Activated CD4-positive, alpha-beta T cell treated with anti-CD3 and anti-CD28 coated beads, Interleukin-2, amount 10 ng/mL, durations not matched to agents 24 days and 14 days (primary cell): ENCODE measurements at places on chromosomes 3 and 15.
A peak's percentile ranks its signal among the peaks of the same experiment; 100 is the strongest.

GRCh38 chr3:85853805-85854204 is 895.0 kb downstream of the CADM2 start:
- no peak overlapping the region for H3K27ac ChIP-seq
- H3K36me3 ChIP-seq: no peaks in the 10 kb centered on the region
- no peak for DNase-seq
- H3K27me3 ChIP-seq: no peaks in the 10 kb centered on the region
- H3K4me1 ChIP-seq: no peaks in the 10 kb centered on the region
- H3K4me3 ChIP-seq: no peak overlapping the region

GRCh38 chr3:155385896-155386625 is 92.6 kb upstream of the STRIT1 start:
- no peak overlapping the region for H3K27ac ChIP-seq
- H3K4me1 ChIP-seq: no peaks in the 10 kb centered on the region
- peaks cover 6% of the 10 kb centered on the region for H3K27me3 ChIP-seq
- H3K4me3 ChIP-seq: no peak overlapping the region
- no peak for DNase-seq

DNA sequence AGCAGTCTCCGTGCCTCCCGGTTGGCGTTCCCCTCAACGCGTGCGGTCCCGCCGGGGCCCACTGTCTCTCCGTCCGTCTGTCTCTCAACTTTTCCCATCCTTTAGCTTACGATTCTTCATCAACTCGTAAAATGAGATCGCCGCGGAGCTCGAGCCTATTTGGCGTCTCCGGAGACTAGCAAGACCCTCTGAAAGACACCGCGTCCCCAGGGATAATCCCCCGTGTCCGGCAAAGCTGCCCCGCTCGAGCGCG is 3.4 kb downstream of the GATA2 start:
- peak overlapping the region; percentile 64 for H3K27ac ChIP-seq
- H3K27me3 ChIP-seq: peaks cover 67% of the 10 kb centered on the region
- H3K36me3 ChIP-seq: no peaks in the 10 kb centered on the region

GRCh38 chr3:52432691-52433141 is 12.2 kb downstream of the SEMA3G start:
- H3K4me1 ChIP-seq: peaks cover 1% of the 10 kb centered on the region
- peaks cover 11% of the 10 kb centered on the region for H3K27me3 ChIP-seq
- no peak overlapping the region for H3K4me3 ChIP-seq
- H3K36me3 ChIP-seq: no peaks in the 10 kb centered on the region
- no peak overlapping the region for H3K27ac ChIP-seq

GRCh38 chr3:25354071-25354470 is 74.0 kb upstream of the RARB start:
- H3K27me3 ChIP-seq: no peaks in the 10 kb centered on the region
- H3K36me3 ChIP-seq: no peaks in the 10 kb centered on the region
- H3K27ac ChIP-seq: no peak overlapping the region
- no peaks in the 10 kb centered on the region for H3K4me1 ChIP-seq
- H3K4me3 ChIP-seq: no peak overlapping the region
- no peak for DNase-seq

- H3K4me3 ChIP-seq: no peak overlapping the region
- no peaks in the 10 kb centered on the region for H3K27me3 ChIP-seq
- DNase-seq: no peak
- H3K4me1 ChIP-seq: peaks cover 4% of the 10 kb centered on the region
- peaks cover 65% of the 10 kb centered on the region for H3K36me3 ChIP-seq
These were observed 16.5 kb downstream of the CCDC66 start for GRCh38 chr3:56573501-56573900.

- H3K4me1 ChIP-seq: peaks cover 42% of the 10 kb centered on the region
- H3K4me3 ChIP-seq: peak within 1 kb of the TSS; percentile 94
- H3K27ac ChIP-seq: peak within 1 kb of the TSS; percentile 100
- peak; percentile 99 for DNase-seq
- H3K36me3 ChIP-seq: peaks cover 61% of the 10 kb centered on the region
- no peaks in the 10 kb centered on the region for H3K27me3 ChIP-seq
These were observed at the start of the genes B2M and PATL2 for GRCh38 chr15:44711096-44711742. Gene B2M (plus strand): TSS chr15:44711517. CDS start chr15:44711547, 30 bp downstream. Gene PATL2 (minus strand): TSS chr15:44711323. CDS start chr15:44676490, 34,833 bp downstream.

DNA sequence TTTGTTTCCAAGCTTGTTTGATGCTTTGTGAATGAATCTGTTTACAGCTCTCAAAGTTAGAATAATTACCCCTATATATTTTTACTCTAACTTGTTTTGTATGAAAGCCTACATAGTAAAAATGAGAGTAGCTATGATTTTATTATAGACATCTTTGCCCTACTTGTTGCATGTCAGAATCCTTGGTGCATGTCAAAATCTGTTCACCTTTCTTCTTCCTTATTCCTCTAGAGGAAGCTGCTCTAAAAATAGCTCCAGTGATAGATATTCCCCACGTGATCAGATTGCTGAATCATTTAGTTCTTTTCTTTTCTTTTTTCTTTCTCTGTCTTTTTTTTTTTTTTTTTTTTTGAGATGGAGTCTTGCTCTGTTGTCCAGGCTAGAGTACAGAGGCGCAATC is 39.8 kb downstream of the LRRC49 start:
- no peaks in the 10 kb centered on the region for H3K36me3 ChIP-seq
- no peak overlapping the region for H3K4me3 ChIP-seq
- H3K27ac ChIP-seq: no peak overlapping the region
- no peak for DNase-seq

DNA sequence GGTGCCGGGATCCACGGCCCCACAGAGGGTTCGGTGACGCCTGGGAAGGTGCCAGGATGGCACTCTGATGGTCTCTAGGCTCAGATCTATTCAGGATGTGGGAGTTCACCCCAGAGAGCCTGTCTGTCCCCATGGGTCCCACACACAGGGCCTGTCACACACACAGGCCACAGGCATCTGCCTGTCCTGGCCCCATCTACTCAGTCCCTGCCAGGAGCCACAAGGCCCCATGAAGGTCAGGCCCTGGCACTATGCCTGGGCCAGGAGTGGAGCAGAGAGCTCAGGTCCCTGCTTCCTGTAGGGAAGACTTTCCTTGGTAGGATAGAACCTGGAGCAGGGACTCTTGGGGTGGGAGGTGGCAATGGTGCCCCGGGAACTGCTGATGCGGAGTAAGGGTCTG is 49.0 kb upstream of the FURIN start:
- H3K4me3 ChIP-seq: no peak overlapping the region
- no peaks in the 10 kb centered on the region for H3K27me3 ChIP-seq
- peak overlapping the region; percentile 85 for H3K27ac ChIP-seq
- DNase-seq: no peak

DNA sequence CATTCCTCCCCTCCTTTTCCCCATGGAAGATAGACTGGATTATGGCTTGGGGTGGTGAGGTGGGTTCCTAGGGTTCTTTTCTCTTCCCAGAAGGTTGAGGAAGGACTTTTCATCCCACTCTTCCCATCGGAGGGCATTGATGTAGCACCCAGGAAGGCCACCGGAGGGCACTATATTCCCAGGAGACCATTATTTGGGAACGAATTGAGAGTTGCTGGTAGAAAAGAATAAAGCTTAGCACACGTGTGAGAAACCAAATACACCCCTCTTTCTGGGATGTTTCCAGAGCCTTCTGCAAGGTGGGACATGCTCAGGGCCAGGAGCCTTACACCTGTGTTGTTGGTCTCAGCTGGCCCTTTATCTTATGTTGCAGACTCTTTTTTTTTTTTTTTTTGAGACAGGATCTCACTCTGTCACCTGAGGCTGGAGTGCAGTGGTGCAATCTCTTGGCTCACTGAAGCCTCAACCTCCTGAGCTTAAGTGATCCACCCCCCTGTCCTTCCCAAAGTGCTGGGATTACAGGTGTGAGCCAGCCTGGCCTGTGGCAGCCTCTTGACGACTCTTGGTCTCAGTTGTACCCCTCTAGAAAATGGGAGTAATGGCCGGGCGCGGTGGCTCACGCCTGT is 6.3 kb upstream of the CDC25A start:
- H3K27ac ChIP-seq: no peak overlapping the region
- H3K4me3 ChIP-seq: no peak overlapping the region
- DNase-seq: peak; percentile 77
- H3K4me1 ChIP-seq: no peaks in the 10 kb centered on the region

DNA sequence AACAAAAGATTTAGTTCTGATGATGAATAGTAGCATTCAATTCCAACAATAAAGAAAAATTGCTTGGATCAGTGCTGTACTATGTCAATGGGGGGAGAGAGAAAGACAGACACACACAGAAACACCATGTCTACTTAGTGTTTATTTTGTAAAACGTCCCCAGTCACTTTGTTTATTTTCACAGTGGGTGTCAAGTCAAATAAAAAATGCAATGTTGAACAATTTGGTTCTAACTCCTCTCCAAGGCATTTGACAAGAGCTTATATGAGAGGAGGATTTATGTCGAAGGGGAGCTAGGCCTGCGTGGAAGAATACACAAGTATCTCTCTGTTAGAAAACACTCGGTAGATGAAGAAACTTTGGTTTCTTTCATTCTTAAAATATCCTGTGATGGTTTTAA is 201.7 kb upstream of the SLC2A2 start:
- H3K27me3 ChIP-seq: no peaks in the 10 kb centered on the region
- H3K27ac ChIP-seq: no peak overlapping the region
- peaks cover 45% of the 10 kb centered on the region for H3K4me1 ChIP-seq
- H3K36me3 ChIP-seq: peaks cover 42% of the 10 kb centered on the region

- no peak for DNase-seq
- peak overlapping the region; percentile 33 for H3K4me3 ChIP-seq
- H3K4me1 ChIP-seq: peaks cover 21% of the 10 kb centered on the region
- H3K27me3 ChIP-seq: peaks cover 11% of the 10 kb centered on the region
- peaks cover 8% of the 10 kb centered on the region for H3K36me3 ChIP-seq
These were observed 33.3 kb upstream of the ATG7 start for GRCh38 chr3:11238880-11239279.

DNA sequence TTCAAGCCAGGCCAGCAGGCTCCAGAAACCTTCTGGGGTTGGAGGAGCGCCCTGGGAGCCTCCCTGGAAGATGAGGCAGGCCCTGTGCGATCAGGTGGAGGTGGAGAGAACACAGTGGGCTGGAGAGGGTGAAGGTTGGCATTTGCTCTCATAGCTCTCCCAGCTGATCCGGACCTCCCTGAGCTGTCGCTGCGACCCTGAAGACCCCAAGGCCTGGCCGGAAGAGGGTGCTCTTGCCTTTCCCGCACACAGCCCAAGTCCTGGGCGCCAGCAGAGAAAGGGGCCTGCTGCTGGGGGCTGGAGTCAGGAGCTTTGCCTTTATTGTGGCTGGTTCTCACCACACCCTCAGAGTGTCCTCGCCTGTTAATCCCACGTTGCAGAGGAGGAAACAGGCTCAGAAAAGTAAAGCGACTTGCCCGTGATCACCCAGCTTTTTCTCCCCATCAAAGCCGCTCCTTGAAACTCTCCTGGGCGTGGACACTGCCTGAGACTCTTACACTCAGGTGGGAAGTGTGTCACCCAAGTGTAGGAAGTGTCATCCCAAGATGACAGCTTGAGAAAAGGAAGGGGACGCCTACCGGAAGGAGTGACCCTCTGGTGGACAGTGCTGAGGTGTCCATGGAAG is 8.6 kb upstream of the RPL29 start:
- no peaks in the 10 kb centered on the region for H3K36me3 ChIP-seq
- peaks cover 16% of the 10 kb centered on the region for H3K4me1 ChIP-seq
- H3K27ac ChIP-seq: no peak overlapping the region
- peaks cover 7% of the 10 kb centered on the region for H3K27me3 ChIP-seq
- no peak overlapping the region for H3K4me3 ChIP-seq

- H3K4me1 ChIP-seq: peaks cover 56% of the 10 kb centered on the region
- H3K36me3 ChIP-seq: peaks cover 66% of the 10 kb centered on the region
- peak overlapping the region; percentile 64 for H3K4me3 ChIP-seq
These were observed 121.7 kb downstream of the CBLB start for GRCh38 chr3:105747060-105747541.
